Fibroblast of mammary gland (primary cell): ENCODE measurements at places on chromosomes 1 and 21.

DNA sequence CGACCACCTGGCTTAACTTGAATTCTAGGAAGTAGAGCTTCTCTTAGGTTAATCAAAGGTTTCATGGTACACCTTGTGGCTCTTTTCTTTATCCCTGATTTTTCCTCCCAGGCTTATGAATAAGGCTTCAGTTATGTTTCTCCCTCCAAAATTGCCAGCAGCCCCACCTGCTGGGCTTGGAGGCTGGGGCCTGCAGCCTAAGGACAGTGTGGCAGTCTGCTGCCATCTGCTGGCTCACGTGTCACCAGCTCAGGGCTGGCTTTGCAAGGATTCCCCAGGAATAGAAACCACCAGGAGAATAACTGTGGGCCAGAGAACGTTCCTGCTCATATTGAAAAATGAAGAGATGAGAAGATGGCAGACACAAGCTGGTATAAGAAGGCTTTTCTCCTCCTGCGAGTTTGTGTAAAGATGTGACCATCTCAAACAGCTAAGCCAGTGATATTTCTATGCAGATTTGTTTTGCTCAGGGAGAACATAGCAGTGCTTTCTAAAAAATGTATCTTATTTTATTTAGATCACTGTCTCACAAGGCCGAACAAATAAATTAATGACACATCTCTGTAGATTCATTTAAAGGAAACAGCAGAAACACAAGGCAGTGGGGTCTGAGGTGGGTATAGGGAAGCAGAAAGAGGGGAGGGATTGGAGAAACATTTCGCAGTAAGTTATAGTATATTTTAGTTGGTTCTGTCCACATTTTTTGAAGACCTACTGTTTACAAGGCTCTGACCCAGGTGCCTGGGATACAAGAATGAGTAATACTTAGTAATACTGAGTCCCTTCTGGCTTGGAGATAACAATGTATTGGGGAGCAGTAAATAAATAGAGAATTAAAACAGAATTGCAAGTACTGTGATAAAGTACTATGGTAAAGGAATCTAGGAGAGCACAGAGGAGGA, 291.1 kb upstream of the SGIP1 start:
- peak; percentile 87 for DNase-seq

DNA sequence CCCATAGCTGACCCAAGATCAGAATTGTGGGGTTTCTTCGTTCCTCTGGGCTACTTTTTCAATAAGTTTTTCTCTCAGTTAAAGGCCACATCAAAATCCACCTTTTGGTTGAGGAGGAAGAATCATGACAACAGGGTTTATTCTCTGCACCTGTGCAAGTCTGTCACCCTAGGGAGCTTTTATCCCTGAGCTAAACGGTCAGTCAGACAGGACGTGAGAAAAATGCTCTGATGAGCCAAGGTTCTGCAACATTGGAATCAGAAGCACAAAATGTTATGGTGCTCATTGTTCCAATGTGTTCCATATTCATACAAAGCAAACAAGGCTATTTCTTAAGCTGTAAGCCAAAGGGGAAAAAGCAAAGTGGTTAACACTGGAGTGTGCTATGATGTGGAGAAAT, 7.4 kb upstream of the ERICH3 start:
- DNase-seq = no peak

DNA sequence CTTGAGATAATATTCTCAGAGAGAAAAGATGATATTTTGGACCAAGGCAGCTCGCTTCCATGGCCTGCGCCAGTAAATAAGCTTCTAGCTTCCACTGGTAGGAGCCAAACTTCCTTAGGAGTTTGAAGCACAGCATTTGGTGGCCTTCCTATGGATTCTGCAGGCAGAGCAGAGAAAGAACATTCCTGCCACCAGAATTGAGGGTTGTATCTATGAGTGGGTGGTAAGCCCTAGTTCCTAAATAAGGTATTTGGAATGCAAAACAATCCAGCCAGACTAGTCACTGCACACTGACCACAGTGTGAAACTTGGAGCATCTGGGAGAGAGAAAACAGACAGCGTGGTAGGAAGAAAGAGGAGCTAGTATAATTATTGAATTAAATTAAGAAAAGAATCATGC, 54.1 kb upstream of the BCAR3 start:
- peak; percentile 88 for DNase-seq

DNA sequence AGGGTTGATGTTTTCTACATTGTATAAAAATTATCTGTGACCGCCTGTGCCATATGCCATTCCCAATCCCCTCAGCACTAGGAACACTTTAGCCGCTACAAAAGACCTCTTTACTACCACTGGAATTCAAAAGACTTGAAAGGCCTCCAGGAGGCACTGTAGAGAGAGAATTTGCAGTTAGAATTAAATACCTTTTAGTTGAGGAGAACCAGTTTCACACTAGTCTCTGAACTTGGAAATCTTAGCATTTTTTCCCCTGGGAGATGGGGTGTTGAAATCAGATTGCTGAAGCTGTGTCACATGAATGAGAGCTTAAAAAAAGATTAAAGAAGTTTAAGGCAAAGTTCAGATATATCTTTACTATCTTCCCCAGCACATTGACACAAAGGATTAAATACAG, 291.0 kb downstream of the ADGRL2 start:
- peak; percentile 71 for DNase-seq

- no peak for DNase-seq
These were observed 606 bp upstream of the FMO4 start for GRCh38 chr1:171313319-171313834.

DNA sequence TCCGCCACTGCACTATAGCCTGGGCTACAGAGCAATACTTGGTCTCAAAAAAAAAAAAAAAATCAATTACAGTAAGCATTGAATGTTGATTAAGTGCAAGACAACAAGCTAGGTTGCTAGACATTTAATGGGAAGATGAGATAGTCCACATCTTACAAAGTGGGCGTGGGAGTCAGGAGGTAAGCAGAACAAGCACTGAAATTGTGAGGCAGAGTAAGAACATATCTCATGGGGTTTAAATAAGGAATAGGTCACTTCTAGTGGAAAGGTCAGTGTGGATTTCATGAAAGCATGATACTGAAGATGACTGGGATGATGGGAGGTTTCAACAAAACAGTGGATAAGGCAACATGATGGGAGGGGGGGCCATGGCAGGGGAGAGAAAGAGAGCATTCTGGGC, 1.9 kb upstream of the OLFML2B start:
- no peak for DNase-seq

- peak; percentile 26 for DNase-seq
These were observed 1.1 kb upstream of the POU3F1 start for GRCh38 chr1:38047603-38048141.

DNA sequence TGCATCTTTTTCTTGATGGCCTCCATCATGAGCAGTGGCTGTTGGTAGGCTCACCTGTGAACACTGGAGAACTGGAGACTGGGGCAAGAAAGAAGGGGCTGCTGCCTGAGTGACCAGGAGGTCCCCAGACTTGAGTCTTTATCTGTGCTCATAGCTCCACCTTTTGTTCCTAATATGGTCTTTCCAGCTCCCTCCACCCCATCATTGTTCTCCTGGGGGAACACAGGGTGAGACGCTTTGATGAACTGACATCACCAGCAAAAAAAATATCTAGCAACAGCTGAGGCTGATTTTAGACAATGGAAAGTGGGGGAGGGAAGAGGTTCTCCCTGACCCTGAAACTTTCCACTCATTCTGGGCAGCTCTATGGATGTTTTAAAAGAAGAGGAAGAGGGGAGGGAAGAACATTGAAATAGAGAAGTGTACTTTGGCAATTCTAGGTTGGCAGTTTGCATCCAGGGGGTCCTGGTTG, at the start of gene TPM3:
TPM3 (minus strand) TSS at position 111 of the 472 bp plus-strand sequence; CDS start at position 29, 82 bp downstream.
- DNase-seq = no peak

- DNase-seq = peak; percentile 18
These were observed 1.1 kb downstream of the FALEC start for GRCh38 chr1:150516616-150517015.

GRCh38 chr1:38440402-38440801, 393.8 kb upstream of the POU3F1 start:
- no peak for DNase-seq

DNA sequence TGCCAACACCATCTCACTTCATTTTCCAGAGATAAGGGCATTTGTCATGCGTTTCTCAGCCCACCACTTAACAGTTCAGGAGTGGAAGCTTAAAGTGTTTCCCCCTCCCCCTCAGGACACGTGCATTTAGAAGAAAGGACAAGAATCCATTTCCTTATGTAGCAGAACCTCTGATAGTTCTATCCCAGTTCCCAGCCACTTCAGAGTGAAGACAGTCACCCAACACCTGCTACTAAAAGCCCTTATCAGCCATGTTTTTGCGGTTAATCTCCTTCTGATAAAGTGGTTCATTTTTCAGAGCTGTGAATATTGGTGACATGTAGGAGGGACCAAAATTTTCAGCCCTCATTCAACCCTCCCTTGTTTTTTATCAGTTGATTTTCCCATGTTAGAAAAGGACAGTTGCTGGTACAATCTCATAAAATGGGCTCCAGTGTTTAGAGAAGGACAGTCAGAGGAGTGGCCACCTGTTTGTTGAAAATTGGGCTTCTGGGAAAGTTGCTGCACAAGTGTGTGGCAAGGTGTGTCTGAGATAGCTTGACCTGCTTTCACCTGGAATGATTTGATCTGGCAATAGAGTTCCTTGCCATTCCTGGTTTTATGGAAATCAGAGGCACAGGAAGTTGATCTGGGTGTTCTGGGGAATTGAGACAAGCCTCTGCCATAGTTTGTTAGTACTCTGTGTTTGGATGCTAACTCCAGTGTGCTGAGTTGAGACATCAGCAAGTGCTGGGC, 114.0 kb downstream of the PPP1R12B start:
- DNase-seq = no peak

GRCh38 chr1:21836729-21837128, 24.7 kb downstream of the LDLRAD2 start:
- no peak for DNase-seq

GRCh38 chr1:117077267-117077666, 17.1 kb downstream of the TTF2 start:
- DNase-seq = peak; percentile 94

- DNase-seq = peak; percentile 31
These were observed at the start of gene KCNJ9 for GRCh38 chr1:160081261-160081936. KCNJ9 (plus strand) TSS chr1:160081538; CDS start chr1:160084031, 2,493 bp downstream.

- no peak for DNase-seq
These were observed 4.8 kb downstream of the SETD4 start for GRCh38 chr21:36055551-36055950.

DNA sequence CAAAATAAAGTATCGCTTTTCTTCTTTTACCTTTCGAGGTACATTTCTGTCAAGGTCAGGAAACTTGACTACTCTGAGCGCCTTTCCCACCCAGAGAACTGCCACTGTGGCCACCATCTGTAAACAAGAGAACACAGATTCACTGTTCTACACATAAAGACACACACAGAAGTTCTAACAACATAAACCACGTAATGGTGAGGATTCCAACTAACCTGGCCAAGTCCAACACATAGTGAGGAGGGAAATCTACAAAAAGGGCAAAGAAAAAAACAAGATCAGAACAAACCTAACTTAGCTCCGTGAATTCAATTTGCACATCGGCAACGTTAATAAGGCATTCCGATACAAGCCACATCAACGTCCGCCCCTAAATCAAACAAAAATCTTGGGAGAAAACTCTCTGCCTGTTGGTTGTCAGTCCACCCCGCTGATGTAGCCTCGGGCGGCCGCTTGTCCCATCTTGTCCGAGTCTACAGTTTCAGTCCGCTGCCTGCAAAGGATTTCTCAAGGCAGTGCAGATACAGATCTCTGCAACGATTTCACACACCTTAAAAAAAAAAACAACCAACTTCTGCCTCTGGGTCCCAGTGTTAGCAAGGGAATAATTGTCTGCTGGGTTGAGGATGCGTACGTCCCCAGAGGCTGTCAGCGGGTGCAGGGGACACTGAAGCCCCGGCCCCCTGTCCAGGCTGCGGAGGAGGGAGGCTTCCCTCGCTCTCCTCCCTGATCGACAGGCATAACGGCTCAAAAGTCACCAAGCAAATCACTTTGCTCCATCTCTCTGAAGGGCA, 1.0 kb downstream of the SLC35D1 start:
- DNase-seq = peak; percentile 44

- DNase-seq = peak; percentile 51
These were observed 31.4 kb downstream of the CLCA1 start for GRCh38 chr1:86499987-86500593.

GRCh38 chr1:243287652-243288051, 31.8 kb downstream of the SDCCAG8 start:
- DNase-seq = peak; percentile 95

DNA sequence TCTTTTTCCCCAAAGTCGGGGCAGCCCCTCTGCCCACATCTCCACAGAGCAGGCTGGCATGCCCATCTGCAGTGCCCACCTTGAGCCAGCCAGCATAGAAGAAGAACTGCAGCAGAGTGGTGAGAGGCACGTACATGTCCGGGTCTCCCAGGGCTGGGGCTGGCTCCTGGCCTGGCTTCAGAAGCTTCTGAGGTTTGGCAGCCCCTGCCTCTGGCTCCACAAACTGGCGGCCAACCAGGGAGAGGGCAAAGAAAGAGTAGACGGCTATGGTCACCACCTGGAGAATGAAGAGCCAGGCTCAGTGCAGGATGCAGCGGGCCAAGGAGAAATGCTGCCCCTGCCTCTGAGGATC, 3.0 kb downstream of the BEST4 start:
- DNase-seq = no peak

DNA sequence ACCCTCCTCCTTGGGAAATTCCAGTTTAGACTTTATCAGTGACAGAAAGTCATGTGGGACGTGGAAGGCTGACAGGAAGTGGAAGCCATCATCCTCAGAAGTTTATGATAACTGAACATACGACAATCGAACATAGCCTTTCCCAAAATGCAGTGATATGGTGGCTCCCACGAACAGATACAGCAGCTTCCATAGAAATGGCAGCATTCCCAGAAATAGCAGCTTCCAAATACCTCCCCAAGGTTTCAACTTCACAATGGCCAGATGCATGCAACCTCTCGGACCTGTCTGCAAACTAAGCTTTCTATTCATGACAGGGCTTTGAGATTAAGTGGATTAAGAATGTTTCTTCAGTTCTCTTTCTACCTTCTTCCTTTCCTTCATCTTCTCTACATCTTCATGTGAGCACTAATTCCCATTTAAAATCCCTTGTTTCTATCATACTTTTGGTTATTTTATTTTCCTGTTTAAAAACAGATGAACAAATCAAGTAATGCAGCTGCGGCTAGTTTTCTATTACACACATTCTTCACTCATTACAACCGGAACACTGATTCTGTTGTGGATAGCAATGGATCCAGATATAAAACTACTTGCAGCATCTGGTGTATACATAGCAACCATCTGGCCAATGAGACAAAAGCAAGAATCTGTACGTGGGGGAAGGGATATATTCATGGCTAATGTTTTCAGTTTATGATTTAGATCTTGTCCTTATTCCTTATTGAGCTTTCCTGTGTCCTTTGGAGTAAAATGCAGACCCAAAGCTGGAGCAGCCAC, 304.8 kb downstream of the BRINP3 start:
- DNase-seq = no peak

- no peak for DNase-seq
These were observed 38.9 kb downstream of the CD247 start for GRCh38 chr1:167479331-167479979.

- DNase-seq = no peak
These were observed 23.8 kb downstream of the SDC3 start for GRCh38 chr1:30884723-30885122.

DNA sequence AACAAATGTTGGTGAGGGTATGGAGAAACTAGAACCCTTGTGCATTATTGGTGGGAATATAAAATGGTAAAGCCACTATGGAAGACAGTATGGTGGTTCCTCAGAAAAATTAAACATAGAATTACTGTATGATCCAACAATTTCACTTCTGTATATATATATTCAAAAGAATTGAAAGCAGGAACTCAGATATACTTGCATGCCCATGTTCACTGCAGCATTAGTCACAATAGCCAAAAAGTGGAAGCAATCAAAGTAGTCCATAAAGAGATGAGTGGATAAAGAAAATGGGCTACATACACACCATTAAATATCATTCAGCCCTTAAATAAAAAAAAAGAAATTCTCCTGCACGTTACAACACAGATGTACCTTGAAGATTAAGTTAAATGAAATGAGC, 34.1 kb downstream of the ABL2 start:
- no peak for DNase-seq
